ENCODE measurements at places on chromosomes 4 and X. TPM values are rescaled to one million over a fixed set of nuclear protein-coding genes. Genes with fewer than 3 reads are reported as not detected.

- DNase-seq = peak; percentile 75
These were observed at the start of gene ABCB7 for GRCh38 chrX:75155827-75156525. TSS of gene ABCB7 (minus strand) at chrX:75156283. CDS start at chrX:75156272, 11 bp downstream.

DNA sequence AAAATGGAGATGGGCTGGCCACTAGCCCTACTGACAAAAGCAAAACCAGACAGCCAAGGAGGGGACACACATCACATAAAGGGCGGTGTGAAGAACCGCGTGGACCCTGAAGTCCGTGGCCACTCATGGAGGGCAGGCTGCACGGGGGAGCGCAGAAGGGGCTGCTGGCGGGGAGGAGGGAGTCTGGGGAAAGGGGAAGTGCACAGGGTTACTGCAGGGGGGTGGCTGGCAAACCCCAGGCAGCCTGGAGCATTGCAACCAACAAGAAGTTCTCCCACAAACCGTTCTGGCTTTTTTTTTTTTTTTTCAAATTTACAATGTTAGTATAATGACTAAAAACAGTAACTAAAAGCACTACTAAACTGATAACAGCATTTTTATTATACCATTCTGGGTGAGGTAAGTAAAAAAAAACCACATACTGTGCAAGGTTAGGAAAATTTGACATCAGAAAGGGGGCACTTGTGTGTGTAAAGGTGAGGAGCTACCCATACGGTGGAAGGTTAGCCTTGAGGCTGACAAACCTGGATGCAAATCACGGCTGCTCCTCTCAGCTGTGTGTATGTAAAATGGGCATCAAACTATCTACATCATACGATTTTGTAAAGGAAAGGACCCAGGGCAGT is 87.1 kb downstream of the TSPAN5 start:
- no peak for DNase-seq

- no peak for DNase-seq
These were observed 36.5 kb downstream of the INPP4B start for GRCh38 chr4:142809559-142809958.

DNA sequence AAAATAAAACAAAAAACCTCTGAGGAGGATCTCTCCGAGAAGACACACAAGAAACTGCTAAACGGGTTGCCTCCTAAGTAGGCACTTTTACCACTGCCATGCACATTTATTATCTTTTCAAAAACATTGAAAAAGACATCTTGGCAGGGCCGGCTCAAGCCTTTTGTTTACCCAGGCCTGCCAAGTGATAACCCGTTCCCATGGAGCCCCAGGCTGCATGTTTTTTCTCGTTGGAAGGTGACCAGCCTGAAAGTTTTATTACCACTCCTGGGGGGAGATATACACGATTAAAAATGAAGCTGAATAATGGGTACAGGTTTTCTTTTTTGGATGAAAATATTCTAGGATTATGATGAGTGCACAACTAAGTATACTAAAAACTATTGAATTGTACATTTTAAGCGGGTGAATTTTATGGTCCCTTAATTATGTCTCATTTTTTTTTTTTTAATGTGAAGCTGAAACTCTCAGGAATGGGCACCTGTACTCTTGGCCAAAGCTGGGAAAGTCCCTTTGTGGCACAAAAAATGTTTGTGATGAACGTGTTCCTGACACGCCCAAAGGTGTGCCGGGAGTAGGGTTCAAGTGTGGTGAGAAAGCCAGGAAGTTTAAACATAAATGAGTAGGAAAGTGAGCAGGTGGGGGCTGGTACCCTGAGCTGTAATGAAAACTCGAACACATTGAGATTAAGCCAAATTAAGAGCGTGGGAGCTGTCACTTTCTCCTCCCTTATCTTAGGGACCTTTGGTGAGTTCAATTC is 1.5 kb upstream of the MAP7D2 start:
- DNase-seq = no peak

GRCh38 chr4:31078661-31079060 is 358.5 kb downstream of the PCDH7 start:
- no peak for DNase-seq

DNA sequence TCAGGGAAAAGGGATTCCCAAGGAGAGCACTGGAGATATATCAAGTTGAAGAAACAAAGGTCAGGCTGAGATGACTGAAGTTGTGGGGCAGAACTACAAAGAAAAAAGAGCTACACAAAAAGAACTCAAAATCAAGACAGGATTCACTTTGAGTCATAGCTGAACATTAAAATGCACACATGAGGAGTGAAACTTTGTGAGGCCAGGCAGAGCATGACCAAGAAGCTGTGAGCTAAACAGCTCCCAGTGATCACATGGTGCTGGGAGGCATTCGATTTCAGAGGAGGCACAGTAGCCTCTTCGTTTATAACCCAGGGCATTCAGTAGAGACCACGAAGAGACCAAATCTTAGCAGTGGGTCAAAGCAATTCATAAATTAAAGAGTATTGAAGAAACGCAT is 145.3 kb downstream of the ATRX start:
- DNase-seq = no peak

Gene POU3F4
- 2.4 TPM for total RNA-seq

Gene AMOT
- total RNA-seq = 23.9 TPM

DNA sequence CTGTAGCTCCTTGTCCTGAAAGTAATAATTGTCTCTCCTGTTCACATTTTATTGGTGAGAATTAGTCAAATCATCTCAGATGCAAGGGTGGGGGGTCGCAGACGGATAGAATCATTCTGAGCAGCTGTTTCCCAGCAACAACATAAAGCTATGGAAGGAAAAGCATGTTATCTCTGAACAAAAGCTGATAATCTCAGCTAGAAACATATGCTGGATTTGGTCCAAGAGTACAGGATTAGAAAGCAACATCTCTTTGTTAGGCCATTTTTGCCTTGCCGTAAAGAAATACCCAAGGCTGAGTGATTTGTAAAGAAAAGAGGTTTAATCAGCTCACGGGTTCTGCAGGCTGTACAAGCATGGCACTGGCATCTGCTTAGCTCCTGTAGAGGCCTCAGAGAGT is 472.8 kb upstream of the BOD1L1 start:
- no peak for DNase-seq

DNA sequence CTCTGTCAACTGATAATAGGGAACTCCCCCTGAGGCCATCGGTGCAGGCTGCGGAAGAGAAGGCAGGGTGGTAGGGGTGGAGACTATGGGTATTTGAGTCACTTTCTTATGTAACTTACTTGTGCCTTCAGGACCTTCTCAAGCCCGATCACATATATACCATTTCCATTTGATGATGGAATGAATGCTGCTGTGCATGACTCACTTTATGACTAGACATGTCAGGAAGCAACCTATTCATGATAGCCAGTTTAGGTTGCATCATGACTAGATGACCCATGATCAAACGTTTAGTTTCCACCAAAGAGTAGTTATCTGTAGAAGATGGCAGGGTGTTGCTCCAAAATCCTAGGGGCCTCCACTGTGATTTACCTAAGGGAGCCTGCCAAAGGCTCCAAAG is 435.5 kb downstream of the DTHD1 start:
- DNase-seq = no peak

Gene PPP1R2C
- not detected for total RNA-seq

GRCh38 chr4:175271010-175271630 is 353.0 kb downstream of the ADAM29 start:
- DNase-seq = no peak

- DNase-seq = no peak
These were observed 9.8 kb upstream of the PDE5A start for GRCh38 chr4:119638359-119638758.

DNA sequence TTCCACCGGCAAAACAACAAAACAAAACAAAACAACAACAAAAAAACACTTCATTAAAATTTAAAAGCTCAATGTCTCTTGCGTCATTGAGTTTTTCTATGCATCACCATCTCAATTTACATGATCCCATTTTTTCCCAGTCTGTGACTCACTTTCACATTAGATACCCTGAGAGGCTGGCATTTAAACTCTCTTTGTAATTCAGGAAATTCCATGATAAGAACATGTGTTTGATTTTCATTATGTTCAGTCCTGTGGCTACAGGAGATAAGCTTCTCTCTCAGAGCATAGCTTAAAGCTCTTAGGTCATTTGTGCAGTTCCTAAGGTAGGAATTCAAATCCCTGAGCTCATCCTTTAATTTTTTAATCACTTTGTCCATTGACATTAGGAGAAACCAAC is 104.6 kb downstream of the NBDY start:
- DNase-seq = no peak

GRCh38 chrX:48818866-48819265 is 7.4 kb upstream of the ERAS start:
- no peak for DNase-seq

GRCh38 chrX:47026198-47026597 is 52.0 kb upstream of the RGN start:
- no peak for DNase-seq

Gene MSL3
- 22.7 TPM for total RNA-seq

GRCh38 chr4:54167508-54167907 is 61.6 kb upstream of the PDGFRA start:
- DNase-seq = no peak

GRCh38 chr4:151887816-151888180 is 127.0 kb upstream of the GATB start:
- DNase-seq = no peak

- no peak for DNase-seq
These were observed 76.6 kb upstream of the CXXC4 start for GRCh38 chr4:104571341-104571740.

GRCh38 chr4:149245333-149245732 is 570.3 kb downstream of the IQCM start:
- DNase-seq = no peak
